ENCODE measurements at places on chromosomes 1 and 21.

- no peak for DNase-seq
Measured at GRCh38 chr1:240090957-240091600, 604 bp upstream of the FMN2 start.

DNA sequence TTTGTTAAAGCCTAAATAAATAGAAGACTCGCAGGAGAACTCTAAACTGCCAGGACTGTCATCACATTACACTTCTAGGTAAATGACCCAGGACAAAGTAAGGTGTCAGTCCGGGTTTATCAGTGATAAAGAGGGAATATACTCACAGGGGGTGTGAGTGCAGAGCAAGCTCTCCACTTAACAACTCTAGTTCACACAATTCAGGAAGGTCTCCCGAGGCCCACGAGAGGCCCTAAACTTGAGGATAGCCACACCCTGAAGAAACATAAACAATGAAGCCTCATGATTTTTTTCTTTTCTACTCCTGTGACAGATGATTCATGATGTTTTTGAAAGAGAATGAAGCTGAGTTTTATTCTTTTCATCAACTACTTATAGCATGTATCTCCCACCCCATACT lies 65.6 kb upstream of the EXO1 start:
- no peak for DNase-seq

DNA sequence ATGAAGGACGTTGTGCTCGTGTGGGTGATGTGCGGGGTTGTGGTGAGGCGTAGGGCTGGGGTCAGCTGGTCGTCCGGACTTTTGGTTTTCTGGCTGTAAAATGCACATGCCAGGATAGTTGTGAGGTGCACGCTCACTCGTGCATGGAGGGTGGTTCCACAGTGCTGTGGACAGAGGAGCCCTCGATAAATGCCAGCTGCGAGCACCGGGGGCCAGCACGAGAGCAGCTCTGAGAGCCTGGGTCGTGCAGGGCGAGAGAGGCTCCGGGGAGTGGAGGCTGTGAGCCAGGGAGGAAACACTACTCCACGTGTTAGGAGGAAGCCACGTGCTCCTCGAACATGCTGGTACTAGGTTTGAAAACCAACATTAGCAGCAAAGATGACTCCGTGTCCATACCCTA lies 39.4 kb downstream of the COL18A1 start:
- DNase-seq, result no peak

DNA sequence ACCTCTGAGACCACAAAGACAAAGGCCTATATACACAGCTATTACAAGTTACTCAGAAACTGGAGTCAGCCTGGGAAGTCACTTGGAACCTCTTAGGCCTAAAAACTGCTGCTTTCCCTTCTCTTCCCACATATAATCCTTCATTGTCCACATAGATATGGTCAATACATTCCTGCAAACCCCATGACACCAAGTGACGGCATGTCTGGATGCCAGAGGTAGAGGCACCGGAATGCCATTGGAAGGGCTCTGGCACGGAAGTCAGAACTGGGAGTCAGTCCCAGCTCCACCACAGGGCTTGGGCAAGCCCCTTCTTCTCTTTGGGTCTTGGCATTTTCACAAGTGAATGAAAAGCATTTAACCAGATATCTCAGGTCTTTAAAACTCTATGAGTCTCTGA lies 204.7 kb downstream of the MATN1 start:
- no peak for DNase-seq

DNA sequence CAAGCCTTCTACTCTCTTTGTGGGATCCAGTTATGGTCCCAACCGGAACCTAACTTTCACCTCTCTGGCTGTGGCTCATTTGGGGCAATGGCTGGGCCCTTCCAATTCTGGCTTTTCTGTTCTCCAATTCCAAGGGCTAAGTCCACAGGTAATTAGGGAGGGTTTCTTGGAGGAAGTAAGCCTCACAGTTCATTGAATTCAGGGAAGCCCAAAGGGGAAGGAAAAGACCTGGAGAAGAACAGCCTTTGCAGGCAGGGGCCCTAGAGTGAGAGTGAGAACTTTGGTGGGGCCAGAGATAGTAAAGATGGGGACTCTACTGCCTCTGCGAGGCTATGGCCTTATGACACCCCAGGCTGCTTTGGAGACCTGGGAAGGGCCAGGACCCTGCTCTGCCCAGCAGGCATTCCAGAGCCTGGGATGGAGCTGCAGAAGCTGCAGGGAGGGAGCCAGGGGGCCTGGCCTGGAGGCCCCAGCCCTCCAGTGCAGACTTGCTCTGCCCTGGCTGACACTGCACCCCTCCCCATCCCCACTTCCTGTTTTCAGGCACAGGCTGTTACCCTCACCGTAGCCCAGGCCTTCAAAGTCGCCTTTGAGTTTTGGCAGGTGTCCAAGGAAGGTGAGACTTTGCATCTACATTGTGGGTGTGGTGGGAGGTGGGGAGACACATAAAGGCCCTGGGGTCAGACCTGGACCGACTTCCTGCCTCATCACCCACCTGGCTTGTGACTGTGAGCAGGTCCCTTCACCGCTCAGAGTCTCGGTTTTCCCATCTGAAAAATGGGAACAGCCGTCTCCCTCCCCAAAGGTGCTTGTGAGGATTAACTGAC lies 18.9 kb downstream of the LDLRAP1 start:
- DNase-seq, result no peak

DNA sequence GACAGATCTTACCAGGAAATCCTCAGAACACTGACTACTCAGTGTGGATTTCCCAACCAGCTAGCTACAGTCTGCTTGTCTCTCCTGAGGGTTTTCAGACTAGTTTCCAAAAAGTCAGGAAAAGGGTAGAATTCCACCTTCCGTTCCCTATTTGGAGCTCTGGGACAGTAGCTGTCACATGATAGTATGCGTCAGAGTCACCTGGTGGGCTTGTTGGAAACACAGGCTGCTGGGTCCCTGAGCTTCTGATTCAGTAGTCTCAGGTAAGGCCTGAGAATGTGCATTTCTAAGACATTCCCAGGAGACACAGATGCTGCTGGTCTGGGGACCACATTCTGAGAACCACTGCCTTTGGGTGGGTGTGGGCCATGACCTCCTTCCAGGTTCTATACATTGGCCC lies 272.5 kb downstream of the DISC1 start:
- DNase-seq, result no peak

- DNase-seq, result no peak
Measured at GRCh38 chr1:228920831-228921230, 185.6 kb downstream of the RHOU start.

DNA sequence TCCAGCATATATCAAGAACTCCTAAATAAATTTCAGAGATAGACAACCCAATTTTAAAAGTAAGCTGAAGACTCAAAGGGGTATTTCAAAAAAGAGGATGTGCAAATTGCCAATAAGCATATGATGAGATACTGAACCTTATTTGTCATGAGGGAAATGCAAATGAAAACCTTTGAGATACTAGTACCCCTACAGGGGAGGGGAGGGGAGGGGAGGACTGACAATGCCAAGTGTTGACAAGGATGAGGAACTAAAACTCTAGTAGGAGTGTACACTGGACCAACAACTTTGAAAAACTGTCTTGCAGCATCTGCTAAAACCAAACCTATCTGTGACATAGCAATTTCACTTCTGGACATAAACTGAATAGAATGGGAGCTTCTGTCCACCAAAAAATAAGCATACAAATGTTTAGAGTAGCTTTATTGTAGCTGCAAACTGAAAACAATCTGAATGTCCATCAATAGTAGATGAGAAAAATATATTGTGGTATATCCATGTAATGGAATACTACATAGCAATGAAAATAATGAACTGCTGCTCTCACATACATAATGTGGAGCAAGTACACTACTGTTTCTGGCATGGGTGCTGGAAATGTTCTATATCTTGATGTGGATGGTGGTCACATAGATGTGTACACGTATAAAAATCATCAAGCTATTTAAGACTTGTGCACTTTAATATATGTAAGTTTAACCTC lies 57.2 kb downstream of the CDK18 start:
- no peak for DNase-seq

All from tibial nerve (tissue), 4 donors.